ENCODE measurements at places on chromosomes 6 and 20.
A peak's percentile ranks its signal among the peaks of the same experiment; 100 is the strongest.

- no peak for DNase-seq
These were observed 72.0 kb upstream of the BACH2 start for GRCh38 chr6:90368601-90369000.

- no peak for DNase-seq
These were observed 9.7 kb upstream of the NPEPL1 start for GRCh38 chr20:58682656-58683531.

GRCh38 chr6:56048601-56049000, 173.2 kb upstream of the BMP5 start:
- DNase-seq, result no peak

DNA sequence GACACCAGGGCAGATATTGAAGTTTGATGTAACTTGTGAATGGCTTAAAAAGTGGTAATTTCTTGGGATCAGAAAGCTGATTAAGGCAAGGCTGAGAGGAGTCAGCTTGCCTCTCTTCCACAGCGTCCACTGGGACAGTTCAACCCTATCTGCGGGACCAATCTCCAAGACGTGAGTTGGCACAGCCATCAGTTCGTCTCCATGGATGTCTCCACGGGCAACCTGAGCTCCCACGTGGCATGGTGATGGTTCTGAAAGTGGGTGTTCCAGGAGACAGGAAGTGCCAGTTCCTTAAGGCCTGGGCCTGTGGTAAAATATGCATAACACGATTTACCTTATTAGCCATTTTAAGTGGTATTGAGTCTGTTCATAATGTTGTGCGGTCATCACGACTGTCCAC, 67.9 kb upstream of the BHLHE23 start:
- DNase-seq, result no peak

GRCh38 chr20:48339190-48339985, 488.4 kb downstream of the PREX1 start:
- peak; percentile 55 for DNase-seq

GRCh38 chr20:45450097-45450818, 19.3 kb upstream of the WFDC2 start:
- no peak for DNase-seq

DNA sequence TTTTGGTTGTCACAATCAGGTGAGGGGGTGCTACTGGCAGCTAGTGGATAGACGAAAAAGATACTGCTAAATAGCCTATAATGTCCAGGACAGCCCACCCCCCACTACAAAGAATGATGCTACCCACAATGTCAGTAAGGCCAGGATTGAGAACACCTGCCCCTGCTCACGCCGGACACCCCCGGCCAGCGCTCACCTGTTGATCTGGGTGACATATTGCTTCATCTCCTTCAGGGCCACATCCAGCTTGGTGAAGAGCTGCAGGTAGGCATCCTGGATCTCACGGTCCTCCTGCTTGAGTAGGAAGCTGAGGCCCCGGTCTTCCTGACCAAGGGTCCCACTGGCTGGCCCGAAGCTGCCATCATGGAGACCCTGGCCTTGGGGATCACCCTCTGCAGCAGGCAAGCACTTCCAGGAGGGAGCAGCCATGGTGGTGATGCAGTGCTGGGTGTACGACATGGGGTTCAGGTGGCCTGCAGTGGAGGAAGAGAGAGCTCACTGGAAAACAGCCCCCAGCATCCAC, 178.6 kb downstream of the PREX1 start:
- no peak for DNase-seq

DNA sequence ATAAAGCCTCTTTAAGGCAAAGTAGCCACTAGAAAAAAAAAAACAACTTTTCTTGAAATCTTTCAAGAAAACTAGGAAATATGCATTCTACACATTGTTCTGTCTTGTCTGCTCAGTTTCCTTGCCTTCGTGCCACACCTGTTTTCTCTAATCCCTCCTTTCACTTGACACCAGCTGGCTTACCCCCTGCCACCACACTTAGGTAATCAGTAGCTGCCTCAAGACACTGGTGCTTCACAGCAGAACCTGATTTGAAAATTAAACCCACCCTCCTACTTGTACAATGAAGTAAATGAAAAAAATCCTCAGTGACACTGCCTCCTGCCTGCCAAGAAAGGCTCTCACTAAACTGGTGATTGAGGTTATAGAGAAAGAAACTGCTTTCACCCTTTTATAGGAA, 45.8 kb upstream of the SCML4 start:
- DNase-seq, result no peak

DNA sequence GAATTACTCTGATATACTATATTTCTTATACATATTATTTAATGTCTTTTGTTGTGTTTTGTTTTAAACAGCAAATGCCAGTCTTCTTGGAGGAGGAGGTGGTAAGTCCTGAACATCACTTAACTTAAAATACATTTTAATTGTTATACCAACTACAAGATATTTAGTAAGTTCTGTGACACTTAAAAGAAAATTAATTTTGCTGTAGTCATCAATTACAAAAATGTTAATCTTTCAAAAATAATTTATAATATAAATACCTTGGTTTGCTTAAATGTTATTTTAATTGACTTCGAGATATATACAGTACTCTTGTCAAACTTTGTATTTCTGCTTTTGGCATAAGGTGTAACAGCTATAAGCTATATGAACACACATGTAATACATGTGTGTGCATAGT, 156.0 kb upstream of the FLRT3 start:
- no peak for DNase-seq

DNA sequence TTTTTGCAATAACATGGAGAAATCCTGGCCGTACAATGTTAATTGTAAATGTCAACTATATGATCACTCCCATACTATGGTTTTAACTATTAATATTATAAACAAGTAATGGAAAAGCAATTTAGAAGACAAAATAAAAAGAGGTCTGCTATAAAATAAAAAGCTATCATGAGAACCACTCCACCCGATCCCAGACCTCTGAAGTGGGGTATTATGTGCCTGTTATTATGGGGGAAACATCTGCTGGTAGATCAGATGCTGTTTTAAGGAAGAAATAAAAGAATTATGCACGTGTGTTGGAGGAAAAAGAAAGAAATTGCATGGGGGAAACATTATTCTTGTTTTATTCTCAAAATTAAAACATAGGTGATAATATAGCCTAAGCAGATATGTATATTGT, 615.7 kb upstream of the ARID1B start:
- no peak for DNase-seq

- no peak for DNase-seq
These were observed 66.4 kb upstream of the PDE10A start for GRCh38 chr6:165729307-165729936.

GRCh38 chr6:56311061-56311460, 63.7 kb upstream of the COL21A1 start:
- DNase-seq, result no peak

DNA sequence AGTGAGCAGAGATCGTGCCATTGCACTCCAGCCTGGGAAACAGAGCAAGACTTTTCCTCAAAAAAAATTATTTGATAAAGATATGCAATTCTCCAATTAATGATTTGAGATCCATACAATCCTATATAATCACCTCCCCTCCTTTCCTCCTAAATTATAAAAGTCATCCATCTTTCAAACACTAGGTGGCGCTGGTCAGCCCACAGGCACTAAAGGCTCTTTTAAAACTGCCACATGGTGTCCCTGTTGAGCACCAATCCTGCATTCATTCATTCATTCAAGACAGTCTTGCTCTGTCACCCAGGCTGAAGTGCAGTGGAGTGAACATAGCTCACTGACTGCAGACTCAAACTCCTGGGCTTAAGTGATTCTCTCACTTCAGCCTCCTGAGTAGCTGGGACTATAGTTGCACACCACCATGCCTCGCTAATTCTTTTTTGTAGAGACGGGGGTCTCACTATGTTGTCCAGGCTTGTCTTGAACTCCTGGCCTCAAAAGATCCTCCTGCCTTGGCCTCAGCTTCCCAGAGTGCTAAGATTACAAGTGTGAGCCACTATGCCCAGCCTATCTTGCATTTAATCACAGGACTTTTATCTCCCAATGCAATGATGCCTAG, 58.7 kb upstream of the SLC2A12 start:
- no peak for DNase-seq

DNA sequence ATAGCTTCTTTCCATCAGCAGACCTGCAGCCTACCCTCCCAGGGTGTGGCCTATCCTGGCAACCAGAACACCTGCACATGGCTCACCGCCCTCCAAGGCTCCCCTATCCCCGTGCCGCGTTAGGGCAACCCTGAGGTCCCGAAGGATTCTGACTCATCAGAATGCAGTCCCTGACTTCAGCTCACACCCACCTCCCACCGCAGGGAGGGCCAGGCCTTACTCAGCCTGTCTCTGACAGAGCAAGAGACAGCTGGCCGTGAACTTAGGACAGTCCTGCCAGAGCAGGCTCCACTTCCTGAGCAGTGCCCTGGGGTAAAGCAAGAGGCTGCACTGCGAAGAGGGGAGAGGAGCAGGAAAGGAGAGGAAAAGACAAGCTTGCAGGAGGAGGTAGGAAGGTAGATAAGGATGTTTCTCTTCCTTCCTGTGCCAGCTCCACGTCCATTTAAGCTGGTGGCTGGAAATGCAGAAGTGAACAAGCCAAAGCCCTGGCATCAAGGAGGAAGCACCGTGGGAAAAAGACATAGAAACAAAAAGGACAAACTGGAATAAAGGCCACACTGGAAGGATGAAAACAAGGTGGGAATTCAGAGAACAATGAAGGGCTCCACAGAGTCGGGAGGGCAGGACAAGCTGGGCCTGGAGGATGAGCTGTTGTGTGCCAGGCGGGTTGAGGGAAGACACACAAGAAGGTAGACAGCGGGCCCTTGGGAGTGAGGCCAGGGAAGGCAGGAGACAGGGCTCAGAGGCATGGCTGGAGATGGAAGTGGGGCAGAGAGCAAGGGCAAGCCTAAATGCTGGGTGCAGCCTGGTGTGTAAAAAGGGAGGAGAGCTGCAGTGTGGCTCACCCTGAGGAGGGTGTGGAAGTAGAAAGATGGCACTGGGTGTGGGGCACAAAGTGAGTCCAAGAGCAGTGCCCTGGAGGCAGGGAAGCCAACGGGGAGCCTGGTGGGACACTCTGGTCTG, 102.7 kb downstream of the SLC23A2 start:
- no peak for DNase-seq

DNA sequence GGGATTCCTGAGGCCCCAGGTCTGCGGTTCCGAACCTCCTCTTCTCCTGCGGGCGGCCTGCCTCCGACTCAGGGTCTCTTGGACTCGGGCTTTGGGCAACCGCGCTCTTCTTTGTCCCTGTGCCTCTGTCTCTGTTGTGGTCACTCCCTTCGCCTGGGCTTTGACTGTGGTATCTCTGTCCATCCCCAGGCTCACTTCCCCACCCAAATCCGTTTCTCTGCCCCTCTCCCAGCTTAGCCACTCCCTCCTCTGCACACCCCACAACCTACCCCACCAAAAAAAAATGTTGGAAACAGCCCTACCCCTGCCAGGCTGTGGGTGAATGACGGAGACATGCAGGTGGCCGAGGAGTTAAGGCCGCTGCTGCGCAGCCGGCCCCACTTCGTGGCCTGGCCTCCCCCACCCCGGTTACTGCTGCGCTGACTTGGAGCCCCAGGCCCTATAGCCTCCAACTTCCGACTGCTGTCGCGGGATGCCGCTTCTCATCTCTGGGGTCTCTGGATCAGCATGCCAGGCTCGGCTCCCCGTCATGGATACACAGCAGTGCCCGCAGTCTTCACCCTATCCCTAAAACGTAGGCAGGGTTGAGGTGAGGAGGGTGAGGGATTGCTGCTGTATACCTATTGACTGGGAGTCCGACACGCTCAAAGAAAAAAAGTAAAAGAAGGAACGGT, 2.7 kb upstream of the MAFB start:
- DNase-seq, result no peak

DNA sequence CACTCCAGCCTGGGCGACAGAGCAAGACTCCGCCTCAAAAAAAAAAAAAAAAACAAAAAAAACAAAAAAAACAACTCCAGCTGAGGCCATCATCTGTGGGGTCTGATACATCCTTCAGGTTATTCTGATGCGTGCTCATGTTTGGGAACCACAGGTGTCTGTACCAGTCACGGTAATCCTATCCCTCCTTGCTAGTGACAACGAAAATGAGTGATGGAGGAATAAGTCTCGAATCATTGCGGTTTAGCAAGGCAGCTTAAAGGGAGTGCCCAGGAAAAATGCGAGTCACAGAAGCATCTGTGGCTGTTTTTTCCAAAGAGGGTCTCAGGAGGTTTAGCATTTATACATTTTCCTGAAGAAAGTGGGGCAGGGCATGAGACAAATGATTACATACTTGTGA, 48.8 kb downstream of the MCUR1 start:
- DNase-seq, result no peak

GRCh38 chr20:63961664-63962425, 5.6 kb upstream of the UCKL1 start:
- DNase-seq, result no peak

- DNase-seq, result no peak
These were observed 158.2 kb upstream of the MCHR2 start for GRCh38 chr6:100152201-100152600.

DNA sequence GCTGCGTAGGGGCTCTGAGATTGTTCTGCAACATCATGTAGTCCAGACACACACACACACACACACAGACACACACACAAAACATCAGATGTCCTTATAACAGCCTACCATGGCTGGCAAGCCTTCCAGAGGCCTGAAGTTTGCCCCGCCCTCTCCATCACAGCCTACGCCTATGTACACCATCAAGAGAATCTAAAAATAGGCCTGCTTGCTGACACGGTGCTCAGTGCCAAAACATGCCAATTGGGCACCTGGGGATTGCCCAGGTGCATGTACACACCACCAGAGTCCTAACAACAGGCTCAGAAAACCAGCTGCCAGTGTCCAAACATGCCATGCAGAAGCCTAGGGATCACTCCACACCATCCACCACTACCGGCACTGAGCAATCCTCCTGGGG, 391.7 kb upstream of the SPTLC3 start:
- DNase-seq, result no peak

DNA sequence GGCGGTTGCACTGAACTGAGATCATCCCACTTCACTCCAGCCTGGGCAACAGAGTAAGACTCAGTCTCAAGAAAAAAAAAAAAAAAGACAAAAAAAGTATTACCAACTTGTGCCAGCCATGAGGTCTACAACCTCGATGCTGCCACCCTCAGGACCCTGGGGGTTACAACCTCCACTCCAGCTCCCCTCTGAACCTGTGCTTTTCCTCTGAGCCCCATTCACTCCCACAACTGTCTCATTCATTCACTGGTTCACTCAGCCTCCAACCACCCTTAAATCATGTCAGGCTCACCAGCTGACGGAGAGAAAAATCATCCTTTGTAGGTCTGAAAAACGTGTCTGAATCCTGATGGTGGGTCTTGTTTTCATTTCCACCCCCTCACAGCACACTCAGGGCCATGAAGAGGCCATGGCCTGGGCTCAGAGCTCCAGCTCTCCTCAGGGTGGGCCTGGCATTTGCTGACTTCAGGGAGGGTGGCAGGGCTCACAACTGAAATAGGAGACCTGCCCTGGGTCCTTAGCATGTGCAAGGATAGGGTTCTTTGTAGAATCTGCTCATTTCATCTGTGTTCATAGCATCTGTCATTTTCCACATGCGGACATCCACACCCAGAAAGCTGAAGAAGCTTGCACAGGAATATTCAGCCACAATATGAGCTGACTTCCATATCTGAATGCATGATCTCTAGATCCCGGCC, 1.9 kb upstream of the ULBP1 start:
- DNase-seq, result no peak

GRCh38 chr6:5529015-5529414, 267.7 kb downstream of the FARS2 start:
- no peak for DNase-seq

- no peak for DNase-seq
These were observed 50.5 kb downstream of the EYA4 start for GRCh38 chr6:133291671-133292070.
